ENCODE measurements at places on chromosomes 3 and 15.

GRCh38 chr3:158718490-158719170, 13.6 kb downstream of the RARRES1 start:
- no peak for DNase-seq

- DNase-seq, result peak; percentile 56
Observed at GRCh38 chr3:4271834-4272233, 31.3 kb upstream of the SETMAR start.

- no peak for DNase-seq
Observed at GRCh38 chr3:124442463-124442862, 287.8 kb upstream of the UMPS start.

DNA sequence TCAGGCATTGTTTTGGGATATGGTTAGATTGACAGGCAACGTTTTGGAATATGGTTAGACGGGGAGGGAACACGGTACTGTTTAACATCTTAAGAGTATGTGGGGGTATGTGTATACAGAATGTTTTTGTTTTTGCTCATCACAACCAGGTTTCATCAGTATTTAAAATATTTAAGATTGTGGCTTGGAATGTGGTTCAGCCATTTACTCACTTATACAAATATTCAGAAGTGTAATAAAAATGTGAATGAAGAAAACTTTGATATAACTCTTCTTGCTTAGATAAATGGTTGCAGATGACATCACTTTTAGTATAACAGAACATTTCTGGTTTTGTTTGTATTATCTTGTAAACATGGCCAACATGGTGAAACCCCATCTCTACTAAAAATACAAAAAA, 3.9 kb upstream of the PAK2 start:
- DNase-seq, result no peak

GRCh38 chr15:101043911-101044624, 124.9 kb downstream of the LRRK1 start:
- DNase-seq, result no peak

DNA sequence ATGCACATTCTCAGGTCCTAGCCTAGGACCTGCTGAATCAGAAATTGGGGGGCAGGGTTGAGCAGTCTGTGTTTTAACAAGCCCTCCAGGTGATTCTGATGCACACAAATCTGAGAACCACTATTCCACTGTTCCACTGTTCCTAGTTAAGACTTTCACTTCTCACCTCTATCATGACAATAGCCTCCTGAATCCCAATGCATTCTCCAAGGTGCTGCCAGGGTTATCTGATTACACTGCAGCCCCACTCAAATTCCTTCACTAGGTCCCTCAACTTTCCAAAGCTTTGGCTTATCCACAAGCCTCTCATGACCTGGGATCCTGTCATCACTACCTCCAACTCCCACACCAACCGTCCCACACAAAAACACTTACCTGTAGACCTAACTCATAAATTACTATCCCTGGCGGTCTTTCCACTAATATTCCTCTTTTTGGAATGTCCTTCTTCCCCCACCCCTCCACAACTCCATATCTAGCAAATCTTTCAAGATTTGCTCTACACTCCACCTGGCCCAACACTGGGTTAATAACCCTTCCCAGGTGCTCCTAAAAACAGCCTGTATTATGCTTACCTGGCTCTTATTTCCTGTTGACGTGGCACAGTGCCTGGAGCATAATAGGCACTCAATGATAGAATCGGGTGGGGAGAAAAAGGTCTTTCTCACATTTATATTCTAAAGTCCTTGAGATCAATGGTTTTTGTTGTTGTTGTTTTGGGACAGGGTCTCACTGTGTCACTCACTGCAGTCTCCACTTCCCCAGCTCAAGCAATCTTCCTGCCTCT, 27.2 kb downstream of the TBL1XR1 start:
- no peak for DNase-seq

DNA sequence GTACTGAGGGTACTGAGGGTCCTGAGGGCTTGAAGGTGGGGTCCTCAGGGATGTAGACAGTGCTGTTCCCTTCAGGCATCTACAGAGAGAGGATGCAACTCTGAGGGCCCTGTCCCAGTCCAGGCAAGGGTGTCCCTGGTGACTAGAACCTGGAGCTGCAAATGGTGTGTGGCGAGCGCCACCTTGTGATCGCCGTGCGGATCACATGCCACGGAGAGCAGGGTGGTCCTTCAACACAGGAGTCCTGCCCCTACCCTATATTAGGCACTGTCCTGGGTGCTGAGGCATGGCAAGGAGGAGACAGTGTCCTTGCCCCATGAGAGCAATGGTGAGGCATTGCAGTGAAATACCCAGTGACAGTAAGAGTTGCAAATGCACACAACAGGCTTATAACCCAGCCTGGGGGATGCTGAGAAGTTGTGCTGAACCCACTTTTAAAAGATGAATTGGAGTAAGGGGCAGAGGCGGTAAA, 23.6 kb downstream of the RHCG start:
- no peak for DNase-seq

DNA sequence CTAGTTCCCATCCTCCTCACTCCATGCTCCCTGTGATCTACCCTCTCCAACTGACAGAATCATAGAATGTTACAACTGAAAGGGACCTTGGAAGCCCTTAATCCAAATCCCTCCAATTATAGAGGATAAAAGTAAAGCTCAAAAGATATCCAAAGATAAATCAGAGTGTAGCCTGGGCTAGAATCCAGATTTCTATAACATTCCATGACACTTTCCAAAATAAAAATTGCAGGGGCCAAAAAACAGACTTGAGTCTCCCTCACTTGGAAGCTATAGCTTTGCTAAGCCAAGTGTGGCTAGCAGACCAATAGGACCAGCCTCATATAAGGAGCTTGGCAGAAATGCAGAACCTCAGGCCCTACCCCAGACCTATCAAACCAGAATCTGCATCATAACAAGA, 148.1 kb downstream of the NTRK3 start:
- no peak for DNase-seq

DNA sequence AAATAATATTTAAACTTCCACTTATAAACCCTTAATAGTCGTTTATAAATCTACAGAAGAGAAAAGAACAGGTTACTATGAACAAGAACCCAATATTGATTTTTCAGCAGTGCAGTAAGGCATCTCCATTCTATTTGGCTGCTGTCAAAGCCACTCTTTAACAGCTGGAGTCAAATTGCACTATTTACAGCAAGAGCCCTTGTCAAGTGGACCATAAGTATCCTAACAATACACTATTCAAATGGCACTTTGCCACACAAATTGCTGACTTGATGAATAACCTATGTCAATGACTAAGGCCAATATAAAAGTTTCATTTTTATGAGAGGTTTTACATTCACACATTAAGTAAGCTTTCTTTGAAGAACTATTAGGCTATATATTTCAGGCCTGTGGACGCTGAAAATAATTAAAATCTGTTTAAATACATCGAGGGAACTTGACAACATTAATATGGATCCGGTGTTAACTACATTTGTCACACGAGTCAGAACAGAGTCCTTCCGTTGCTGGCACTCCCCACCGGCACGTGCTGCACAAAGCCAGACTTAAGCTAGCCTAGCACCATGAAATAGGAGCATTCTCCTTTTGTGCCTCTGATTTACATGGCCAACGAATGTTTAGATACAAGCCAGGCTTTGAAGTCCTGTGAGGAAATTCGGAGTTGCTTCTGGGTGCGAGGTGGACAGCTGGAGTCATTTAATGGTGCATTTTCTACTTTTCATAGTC, 100.5 kb downstream of the WDR72 start:
- DNase-seq, result no peak

- DNase-seq, result no peak
Observed at GRCh38 chr3:188720636-188721035, 451.1 kb upstream of the TPRG1 start.

DNA sequence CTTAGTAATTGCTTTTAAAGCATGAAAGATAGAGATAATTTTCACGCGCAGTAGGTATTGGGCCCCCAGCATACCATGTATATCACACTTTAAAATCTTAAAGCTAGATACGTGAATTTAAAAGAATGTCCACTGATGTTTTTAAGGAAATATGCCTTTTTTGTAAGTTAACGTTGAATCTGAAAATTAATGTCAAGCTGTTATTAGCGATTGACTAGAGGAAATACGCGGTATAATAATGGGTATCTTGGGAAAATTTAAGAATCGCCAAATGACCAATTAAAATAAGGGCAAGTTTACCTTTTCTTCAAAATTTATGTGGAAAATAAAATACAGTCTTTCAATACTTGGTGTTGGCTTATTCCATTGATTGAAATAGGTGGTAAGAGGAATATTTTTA, 13.3 kb upstream of the CHD2 start:
- no peak for DNase-seq

DNA sequence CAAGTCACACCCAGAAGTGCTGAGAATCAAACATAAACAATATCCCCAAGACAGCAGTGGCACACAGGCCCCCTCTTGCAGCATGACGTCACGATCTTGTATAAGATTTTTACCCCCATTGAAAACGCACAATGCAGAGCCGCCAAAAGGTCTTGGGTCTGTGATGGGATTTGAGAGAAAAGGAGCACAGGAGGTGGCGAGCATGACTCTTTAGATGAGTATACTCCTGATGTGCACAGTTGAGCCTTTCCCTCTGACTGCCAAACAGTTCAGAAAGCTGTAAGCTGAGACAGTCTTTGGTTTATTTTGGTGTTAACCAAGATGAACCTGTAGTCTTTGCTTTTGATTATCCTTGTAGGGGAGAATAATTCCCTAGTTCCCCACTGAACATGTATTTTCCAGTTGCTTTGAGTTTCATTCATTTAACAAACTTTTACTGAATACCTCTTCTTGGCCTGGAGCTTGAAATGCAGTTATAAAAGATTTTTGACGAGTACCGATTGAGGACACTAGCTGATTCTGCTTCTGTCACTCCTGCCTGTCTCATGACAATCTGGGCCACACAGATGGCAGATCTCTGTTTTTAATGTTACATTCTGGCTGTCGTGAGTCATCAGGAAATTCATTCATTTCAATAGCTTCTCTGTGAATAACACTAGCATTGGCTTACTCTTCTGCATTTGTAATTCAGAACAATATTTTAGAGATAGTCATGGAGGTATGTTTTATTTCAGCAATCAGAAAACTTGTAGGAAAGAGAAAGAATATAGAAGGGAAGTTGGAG, 28.9 kb downstream of the CFAP91 start:
- DNase-seq, result peak; percentile 27

- DNase-seq, result no peak
Observed at GRCh38 chr3:158846803-158847451, 45.1 kb downstream of the MFSD1 start.

GRCh38 chr15:50558012-50558411, 11.5 kb upstream of the USP50 start:
- DNase-seq, result no peak

- no peak for DNase-seq
Observed at GRCh38 chr3:141459008-141459407, 27.8 kb upstream of the RASA2 start.

GRCh38 chr3:101828691-101829436, 20.4 kb upstream of the NFKBIZ start:
- DNase-seq, result peak; percentile 44

- DNase-seq, result no peak
Observed at GRCh38 chr3:168863561-168863960, 767.8 kb upstream of the GOLIM4 start.

- no peak for DNase-seq
Observed at GRCh38 chr3:175593331-175593730, 734.2 kb downstream of the NAALADL2 start.

DNA sequence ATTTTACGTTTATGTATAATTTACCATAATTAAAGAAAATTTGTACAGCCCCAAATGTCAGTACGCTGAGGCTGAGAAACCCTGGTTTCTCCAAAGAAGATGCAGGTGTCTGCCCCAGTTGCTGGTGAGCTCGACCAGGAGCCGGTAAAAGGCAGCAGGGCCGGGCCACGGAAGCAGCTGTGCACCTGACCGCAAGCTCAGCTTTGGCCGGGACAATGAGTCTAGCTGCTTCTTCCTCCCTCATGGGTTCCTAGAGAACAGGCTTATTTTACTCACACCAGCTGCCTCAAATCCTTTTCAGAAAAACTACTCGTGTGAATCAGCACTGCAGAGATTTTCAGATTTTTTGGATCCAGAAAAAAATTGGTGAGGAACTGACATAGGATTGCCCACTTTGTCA, 18.0 kb upstream of the ZXDC start:
- DNase-seq, result peak; percentile 16

- no peak for DNase-seq
Observed at GRCh38 chr15:92050220-92050898, 196.9 kb downstream of the SLCO3A1 start.

DNA sequence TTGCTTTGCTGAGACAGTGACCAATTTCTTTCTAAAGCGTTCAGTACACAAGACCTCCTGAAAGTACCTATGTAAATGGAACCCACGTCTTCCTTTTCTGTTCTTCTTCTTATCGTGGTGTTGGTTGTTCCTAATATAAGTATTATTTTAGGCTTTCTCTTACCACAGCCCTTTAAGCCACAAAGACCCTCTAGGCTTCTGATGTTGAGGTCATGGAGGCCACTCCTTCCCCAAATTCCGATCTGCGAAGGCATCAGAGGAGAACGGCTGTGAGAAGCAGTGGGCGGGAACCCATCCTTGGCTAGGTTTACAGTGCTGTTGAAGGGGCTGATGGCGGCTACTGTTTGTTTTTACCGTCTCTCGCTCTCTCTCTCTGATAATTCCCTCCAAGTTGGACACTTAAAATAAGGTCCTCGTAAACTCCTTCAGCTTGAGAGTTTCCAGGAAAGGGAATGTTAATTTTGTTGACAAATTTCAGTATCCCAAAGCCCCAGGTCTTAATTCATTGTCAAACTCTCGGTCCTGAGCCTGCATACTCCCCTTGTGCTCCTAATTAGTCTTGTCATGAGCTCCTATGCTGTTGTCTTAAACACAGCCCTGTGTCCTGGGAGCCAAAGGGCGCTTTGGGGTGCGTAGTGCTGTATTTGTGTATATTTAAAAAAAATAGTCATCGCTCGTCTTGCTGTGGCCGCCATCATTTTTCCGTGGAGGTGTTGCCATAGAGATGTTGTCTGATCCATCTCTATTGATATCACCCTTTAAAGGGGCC, 178.8 kb downstream of the OPA1 start:
- DNase-seq, result no peak

- DNase-seq, result no peak
Observed at GRCh38 chr15:40471808-40472150, 995 bp downstream of the CHST14 start.

DNA sequence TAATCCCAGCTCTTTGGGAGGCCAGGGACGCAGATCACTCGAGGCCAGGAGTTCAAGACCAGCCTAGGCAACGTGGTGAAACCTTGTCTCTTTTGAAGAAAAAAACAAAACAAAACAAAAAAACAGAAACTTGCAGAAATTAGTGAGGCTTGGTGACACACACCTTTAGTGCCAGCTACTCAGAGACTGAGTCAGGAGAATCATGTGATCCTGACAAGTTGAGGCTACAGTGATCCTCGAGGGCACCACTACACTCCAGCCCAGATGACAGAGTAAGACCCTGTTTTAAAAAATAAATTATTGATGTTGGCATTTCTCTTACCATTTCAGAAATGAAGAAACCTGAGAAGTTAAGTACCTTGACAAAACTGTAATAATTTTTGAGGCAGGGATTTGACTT, 44.6 kb upstream of the CCNB2 start:
- no peak for DNase-seq

- DNase-seq, result peak; percentile 77
Observed at GRCh38 chr3:169772305-169772896, 795 bp upstream of the MYNN start.
